ENCODE measurements at places on chromosomes 6 and 20.

DNA sequence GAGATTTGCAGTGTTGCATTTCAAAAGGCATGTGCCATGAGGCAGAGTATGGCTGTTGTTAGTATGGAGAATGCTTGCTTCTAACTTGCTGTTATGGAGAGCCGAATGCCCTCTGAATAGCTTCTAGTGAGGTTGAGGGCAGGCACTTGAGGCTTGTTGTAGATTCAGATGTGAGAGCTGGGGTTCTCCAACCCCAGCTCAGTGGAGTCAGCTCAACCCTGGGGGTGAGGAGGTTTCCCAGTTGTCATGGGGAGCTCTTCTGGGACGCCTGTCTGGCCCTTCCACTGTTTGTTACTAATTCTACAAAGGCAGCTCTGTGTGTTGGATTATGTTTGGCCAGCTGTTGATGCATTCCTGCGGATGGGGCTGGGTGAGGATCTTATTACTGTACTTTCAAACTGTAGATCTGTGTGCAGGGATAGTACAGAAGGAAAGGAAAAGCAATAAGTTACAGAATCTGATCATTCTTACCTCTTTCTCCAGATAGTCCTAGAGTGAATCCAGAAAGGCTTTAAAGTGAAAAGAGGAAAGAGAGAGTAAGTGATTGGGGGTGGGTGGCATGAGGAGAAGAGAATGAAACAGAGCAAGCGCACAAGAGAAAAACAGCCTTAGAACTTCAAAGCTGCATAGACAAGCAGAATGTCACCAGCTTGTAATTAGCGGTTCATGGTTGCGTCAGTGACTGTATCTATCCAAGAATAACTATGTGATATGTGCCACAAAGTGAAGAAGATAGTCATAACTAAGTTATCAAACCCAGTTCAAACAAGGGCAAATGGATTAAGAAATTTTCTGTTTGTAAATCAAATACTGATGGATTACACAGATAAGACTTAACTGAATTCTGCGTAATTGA lies 148.7 kb downstream of the PRL start:
- DNase-seq, result peak; percentile 70

DNA sequence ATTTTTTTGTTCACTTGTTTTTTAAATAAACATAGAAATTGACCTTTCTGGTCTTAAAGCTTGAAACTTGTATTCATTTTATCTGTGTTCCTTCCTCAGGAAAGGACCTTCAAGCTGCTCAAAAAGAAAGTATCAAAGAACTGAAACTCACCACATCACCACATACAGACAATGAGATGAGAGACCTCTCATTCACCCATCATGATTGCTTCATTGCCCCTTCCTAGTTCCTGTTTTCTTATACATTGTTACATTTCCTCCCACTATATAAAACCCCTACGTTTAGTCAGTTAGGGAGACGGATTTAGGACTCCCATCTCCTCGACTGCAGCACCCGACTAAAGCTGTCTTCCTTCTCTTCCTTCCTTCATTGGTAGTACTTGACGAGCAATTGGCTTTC lies 180.5 kb upstream of the OPRM1 start:
- no peak for DNase-seq

DNA sequence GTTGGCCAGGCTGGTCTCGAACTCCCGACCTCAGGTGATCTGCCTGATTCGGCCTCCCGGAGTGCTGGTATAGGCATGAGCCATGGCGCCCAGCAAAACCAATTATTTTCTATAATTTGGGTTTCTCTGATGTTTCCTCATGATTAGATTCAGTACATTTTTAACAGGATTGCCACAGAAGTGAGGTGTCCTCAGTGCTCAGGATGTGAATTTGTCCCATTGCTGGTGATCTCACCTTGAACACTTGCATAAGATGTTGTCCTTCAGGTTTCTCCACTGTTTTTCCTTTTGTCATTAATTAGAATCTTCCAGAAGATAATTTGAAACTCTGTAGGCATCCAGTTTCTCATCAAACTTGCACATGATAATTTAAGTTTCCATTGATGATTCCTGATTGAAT lies 45.4 kb upstream of the RPL7L1 start:
- DNase-seq, result no peak

GRCh38 chr6:68976260-68976659 lies 341.2 kb downstream of the ADGRB3 start:
- no peak for DNase-seq

DNA sequence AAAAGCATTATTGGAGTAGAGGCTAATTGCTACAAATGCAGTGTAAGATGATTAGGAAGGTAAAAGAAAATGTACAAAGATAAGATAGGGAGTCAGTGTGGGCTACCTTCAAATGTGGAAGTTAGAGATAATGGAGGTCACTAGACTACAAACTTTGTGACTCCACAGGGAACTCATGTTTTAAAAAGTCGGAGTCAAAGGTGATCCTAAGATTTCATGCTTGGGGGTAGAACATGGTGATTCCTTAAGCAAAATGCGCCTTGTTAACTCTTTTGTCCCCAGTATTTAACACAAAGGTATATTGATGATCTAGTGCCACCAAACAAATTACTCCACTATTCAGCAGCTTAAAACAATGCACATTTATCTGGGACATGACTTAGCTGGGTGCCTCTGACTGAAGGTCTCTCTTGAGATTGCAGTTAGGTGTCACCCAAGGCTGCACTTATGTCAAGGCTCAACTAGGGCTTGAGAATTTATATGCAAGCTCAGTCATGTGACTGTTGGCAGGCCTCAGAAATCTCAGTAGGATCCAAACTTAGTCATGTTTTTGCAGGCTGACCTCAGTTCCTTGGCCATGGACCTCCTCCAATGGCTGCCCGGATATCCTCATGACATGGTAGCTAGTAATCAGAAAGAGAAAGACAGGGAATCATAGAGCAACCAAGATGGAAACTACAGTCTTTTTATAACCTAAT lies 11.4 kb upstream of the SNX9 start:
- DNase-seq, result no peak

DNA sequence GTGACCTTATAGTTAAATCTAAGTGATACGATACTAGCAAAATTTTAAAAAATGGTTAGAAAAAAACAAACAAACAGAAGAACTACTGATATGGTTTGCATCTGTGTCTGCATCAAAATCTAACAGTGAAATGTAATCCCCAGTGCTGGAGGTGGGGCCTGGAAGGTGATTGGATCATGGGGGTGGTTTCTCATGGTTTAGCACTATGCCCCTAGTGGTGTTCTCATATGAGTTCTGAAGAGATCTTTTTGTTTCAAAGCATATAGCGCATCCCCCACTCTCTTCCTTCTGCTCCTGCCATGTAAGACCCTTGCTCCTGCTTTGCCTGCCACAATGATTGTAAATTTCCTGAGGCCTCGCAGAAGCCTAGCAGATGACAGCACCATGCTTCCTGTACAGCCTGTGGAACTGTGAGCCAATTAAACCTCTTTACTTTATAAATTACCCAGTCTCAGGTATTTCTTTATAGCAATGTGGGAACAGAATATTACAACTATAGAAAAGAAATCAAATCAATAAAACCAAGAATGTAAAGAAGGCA lies 5.4 kb downstream of the FBXL4 start:
- DNase-seq, result no peak

DNA sequence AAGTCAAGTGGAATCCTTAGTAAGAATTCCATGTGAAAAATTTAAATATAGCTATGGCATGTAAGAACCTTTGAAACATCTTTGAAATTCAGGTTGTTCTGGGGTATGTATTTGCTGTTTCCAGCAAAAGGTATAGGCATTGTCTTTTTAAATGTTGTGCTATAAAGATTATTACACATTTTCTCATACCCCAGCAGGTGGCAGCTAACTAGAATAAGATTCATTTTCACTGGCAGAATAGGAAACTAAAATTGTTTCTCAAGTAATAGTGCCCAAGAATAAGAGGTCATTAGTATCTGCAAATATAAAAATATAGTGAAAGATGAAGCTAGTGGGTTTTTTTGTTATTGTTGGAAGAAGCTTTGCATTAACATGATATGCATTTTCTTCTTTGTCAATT lies 1.8 kb downstream of the GRIK2 start:
- DNase-seq, result no peak

DNA sequence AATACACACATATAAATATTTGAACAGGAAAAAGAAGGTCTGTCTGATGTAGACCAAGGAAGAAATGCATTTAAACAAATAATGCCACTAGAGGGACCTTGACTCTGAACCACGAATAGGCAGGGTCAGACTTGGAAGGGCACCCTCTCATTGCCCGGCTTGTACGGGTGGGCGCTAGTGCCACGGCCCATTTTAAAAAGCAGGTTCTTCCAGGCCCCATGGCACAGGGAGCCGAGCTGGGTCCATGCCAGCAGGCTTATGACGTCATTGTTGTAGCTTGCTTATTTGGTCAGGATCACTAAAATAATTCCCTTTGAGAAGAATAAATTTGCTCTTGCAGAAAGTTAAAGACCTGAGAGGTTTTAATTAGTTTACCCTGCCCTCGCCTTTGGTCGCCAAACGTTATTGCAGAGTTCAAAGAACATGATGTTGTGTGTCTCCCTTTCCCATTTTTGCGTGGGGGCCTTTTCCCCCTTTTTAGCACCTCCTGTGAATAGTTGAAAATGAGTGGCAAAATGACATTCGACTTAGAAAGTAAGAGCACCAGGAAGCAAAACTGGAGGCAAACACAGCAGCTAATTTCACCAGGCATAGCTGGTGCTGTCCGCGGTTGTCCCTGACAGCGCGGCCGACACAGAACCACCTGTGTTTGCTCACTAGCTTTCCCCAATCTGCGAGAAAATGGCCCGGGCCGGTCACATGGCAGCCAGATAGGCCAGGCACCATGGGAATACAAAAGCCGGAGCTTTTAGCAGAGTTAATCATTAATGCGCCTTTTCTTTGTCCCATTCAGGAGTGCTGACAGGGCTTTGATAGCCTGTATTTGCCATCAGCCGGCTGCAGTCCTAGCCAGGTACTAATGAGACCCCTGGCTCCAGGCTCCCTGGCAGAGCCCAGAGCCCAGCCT lies 93.8 kb downstream of the FOXA2 start:
- DNase-seq, result peak; percentile 55

- DNase-seq, result no peak
Observed at GRCh38 chr6:42210551-42210950, 7.1 kb downstream of the MRPS10 start.

- no peak for DNase-seq
Observed at GRCh38 chr6:11459079-11459610, 78.4 kb upstream of the TMEM170B start.
